ENCODE measurements at places on chromosomes 3 and 15. TPM values are rescaled to one million over a fixed set of nuclear protein-coding genes. Genes with fewer than 3 reads are reported as not detected.

KATNBL1 gene
- 24.8 TPM for total RNA-seq

CFAP92 gene
- 1.7 TPM for total RNA-seq

SYNPR gene
- not detected for total RNA-seq

CHRNA5 gene
- 1.9 TPM for total RNA-seq

CEMIP gene
- total RNA-seq = 13.5 TPM

- peak; percentile 44 for DNase-seq
These were observed 49.4 kb downstream of the ITGB5 start for GRCh38 chr3:124837730-124838186.

- DNase-seq = no peak
These were observed 8.9 kb downstream of the CPOX start for GRCh38 chr3:98584547-98584946.

- no peak for DNase-seq
These were observed 76.7 kb downstream of the SCN10A start for GRCh38 chr3:38739396-38739689.

- no peak for DNase-seq
These were observed 287.2 kb downstream of the CGGBP1 start for GRCh38 chr3:87771337-87772192.

Measured in prostate gland (tissue), 2 donors.